ENCODE measurements at places on chromosomes 5 and 9.

- DNase-seq, result no peak
Measured at GRCh38 chr9:18568973-18569372, 95.0 kb downstream of the ADAMTSL1 start.

DNA sequence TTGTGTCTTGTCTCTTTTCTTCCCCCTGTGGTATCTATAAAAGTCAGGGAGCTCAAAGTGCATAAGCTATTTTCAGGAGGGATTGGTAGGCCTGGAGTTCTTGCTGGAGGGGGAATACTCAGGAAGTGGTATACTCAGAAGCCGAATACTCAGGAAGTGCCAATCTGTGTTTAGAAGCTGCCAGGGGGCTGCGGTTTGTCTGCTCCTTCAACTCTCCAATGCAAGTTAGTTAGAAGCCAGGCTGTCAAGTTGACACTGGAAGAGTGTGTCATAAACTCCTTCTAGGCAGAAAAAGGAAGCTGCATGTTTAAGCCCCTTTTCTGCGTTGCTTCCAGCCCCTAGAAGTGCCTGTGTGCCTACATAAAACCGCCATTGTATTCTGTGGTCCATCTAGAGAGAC is 366.5 kb downstream of the TAF11L14 start:
- DNase-seq, result no peak

GRCh38 chr5:129367883-129368282 is 92.2 kb upstream of the ADAMTS19 start:
- peak; percentile 36 for DNase-seq

- DNase-seq, result no peak
Measured at GRCh38 chr9:32986971-32987370, 14.5 kb downstream of the APTX start.

- no peak for DNase-seq
Measured at GRCh38 chr5:143648696-143649095, 163.3 kb upstream of the HMHB1 start.

DNA sequence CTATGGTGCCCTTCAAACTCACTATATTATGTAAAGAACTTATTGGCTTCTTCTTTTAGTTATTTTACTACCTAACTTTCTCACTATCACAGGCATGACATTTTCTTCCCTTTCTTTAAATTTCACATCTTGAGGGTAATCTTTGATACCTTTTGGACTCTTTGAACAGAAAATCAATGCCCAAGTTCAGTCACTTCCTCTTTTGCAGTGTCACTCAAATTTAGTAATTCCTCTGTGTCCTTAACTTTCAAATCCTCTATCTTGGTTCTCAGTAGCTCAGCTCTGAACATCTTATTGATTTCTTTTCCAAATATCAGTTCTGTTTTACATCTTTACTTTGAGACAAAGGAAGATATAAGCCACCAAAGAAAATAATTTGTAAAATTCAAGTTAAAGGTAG is 25.5 kb downstream of the CNTLN start:
- no peak for DNase-seq

DNA sequence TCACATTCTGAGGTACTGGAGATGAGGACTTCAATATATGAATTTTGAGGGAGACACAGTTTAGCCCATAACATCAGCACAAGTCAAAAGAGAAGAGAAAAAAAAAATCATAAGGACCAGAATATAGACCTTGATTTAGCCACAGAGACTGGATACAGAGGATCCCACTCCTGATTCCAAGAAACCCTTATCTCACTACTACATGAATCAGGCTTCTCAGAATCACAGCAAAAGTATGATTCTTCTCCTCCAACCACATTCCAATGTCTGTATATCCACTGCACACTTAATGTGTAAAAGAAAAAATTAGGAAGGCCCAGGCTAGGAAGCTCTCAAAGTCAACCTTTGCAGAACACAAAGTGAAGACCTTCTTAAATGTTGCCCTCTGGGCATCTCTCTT is 610.9 kb downstream of the DTWD2 start:
- DNase-seq, result no peak

- no peak for DNase-seq
Measured at GRCh38 chr5:14181299-14181968, 38.3 kb downstream of the TRIO start.

DNA sequence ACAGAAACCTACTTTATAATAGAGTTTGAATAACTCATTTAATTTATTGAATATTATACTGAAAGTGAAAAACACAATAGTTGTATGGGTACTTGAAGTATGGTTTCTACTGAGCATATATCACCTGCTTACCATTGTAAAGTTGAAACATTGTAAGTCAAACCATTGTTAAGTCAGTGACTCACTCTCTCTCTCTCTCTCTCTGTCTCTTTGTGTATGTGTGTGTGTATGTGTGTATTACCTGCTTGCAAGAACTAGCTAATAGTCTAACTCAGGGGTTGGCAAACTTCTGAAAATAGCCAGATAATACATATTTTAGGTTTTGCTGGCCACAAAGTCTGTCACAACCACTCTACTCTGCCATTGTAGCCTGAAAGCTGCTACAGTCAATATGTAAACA is 564.3 kb upstream of the ZNF608 start:
- DNase-seq, result no peak

DNA sequence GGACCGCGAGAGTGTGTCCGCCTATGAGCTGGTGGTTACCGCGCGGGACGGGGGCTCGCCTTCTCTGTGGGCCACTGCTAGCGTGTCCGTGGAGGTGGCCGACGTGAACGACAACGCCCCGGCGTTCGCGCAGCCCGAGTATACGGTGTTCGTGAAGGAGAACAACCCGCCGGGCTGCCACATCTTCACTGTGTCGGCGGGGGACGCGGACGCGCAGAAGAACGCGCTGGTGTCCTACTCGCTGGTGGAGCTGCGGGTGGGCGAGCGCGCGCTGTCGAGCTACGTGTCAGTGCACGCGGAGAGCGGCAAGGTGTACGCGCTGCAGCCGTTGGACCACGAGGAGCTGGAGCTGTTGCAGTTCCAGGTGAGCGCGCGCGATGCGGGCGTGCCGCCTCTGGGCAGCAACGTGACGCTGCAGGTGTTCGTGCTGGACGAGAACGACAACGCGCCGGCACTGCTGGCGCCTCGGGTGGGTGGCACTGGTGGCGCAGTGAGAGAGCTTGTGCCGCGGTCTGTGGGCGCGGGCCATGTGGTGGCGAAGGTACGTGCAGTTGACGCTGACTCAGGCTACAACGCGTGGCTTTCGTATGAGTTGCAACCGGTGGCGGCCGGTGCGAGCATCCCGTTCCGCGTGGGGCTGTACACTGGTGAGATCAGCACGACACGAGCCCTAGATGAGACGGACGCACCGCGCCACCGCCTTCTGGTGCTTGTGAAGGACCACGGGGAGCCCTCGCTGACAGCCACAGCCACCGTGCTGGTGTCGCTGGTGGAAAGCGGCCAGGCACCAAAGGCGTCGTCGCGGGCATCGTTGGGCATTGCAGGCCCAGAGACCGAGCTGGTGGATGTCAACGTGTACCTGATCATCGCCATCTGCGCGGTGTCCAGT is 1.8 kb downstream of the PCDHA7 start:
- DNase-seq, result no peak

DNA sequence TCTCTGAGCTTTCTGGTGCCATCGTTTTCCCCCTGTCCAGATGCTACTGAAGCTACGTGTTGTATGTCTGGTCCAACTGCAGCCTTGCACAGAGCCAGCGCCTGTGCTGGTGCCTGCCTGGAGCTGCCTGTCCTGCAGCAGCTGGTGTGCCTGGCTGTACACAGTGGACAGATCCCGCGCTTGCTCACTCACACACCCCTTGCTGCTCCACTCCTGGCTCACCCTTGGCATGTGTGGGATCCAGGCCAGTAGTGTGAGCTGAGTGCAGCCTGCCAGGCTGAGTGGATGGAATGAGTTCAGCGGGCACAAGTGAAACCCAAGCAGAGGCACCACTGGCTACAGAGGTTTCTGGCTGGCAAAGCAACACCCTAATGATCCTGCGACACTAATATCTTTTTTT is 40.4 kb downstream of the FER start:
- DNase-seq, result no peak

- no peak for DNase-seq
Measured at GRCh38 chr5:83124593-83124992, 47.2 kb downstream of the XRCC4 start.

- DNase-seq, result peak; percentile 88
Measured at GRCh38 chr5:143148771-143149170, 254.7 kb downstream of the NR3C1 start.

GRCh38 chr9:2263665-2264064 is 248.5 kb downstream of the SMARCA2 start:
- DNase-seq, result no peak

- DNase-seq, result no peak
Measured at GRCh38 chr5:171801-172331, 19.4 kb upstream of the LRRC14B start.

- DNase-seq, result no peak
Measured at GRCh38 chr9:12956805-12957204, 182.0 kb downstream of the LURAP1L start.

DNA sequence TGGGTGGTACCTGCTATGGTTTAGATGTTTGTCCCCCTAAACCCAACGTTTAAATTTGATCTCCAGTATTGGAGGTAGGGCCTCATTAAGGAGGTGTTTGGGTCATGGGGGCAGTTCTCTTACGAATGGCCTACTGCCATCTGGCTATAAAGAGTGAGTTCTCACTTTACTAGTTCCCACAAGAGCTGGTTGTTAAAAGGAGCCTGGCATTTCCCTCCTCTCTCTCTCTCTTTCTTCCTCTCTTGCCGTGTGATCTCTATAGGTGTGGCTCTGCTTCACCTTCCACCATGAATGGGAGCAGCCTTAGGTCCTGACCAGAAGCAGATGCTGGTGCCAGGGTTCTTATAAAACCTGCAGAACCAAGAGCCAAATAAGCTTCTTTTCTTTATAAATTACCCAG is 193.2 kb upstream of the CDH6 start:
- DNase-seq, result no peak

DNA sequence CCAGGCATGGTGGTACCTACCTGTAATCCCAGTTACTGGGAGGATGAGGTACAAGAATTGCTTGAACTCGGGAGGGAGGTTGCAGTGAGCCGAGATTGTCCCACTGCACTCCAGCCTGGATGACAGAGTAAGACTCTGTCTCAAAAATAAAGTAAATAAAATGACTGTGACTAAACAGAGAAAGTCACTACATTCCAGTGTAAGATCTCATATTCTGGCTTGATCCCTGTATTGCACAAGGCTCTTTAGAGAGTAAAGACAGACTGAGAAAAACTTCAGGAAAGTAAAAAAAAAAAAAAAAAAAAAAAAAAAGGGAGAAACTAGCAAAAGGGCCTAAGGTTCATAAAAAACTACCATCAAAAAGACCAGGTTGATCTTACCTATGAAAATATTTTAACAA is 106.6 kb upstream of the PJA2 start:
- no peak for DNase-seq

DNA sequence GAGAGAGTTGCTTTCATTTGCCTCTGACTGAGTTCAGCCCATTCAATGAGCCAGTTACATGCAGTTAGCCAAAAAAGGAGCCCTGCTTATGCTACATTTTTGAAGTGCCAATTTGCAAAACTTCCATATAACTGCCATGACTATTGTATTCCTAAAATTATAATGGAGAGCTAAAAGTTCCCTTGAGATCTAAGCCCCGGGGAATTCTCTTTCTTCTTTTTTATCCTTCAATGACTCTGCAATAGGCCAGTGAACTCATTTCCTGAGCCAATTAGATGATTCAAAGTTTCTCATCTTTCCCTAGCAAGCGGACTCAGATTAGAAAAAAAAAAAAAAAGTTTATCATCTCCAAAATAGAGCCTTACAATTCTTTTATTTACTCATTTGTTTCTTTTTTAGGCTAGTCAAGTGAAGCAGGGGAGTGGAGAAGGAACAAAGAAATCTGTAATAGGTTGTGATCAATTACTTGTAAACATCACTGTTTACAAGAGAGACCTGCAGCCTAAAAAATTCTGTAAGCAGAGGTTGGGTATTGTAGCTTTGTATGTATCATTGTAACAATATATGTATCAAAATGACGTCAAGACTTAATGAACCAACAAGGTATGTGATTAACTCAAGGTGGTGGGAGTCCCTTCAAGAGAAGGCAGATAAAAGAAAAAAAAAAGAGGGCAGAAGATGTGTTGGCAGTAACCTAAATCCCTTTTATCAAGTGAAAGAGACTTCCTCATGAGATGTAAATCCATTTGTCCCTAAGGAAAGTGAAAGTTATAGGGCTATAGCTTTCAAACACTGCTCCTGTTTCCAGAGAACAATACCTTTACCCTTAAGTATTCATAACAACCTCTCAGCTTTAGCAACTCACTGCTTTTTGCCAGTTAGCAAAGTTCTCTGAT is 48.7 kb upstream of the HOMER1 start:
- no peak for DNase-seq

- DNase-seq, result no peak
Measured at GRCh38 chr9:76200315-76200714, 193.9 kb downstream of the RFK start.

DNA sequence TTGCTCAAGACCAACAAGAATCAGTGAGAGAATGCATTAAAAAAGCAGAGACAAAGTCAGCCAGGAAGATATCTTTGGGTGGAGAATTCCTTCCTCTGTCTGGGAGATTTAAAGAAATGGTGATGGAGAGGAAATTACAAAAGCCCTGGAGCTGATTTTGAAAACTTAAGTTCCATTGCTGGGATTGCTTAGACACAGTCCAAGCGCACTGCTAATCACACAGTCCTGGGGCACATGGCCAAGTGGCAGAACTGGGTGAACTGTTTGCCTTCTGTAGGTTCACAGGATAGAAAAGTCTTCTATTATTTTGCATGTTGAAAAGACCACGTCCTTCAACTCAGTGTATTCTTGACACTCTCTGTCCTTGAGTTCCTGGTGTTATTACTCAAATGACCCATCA is 284.9 kb upstream of the FBXL7 start:
- DNase-seq, result no peak

- DNase-seq, result peak; percentile 48
Measured at GRCh38 chr5:106311230-106311915, 1359.4 kb downstream of the EFNA5 start.

- DNase-seq, result no peak
Measured at GRCh38 chr9:69453746-69454145, 128.7 kb downstream of the ENTREP1 start.

- no peak for DNase-seq
Measured at GRCh38 chr9:137252555-137253506, 1.7 kb downstream of the STPG3 start.
